ENCODE measurements at places on chromosomes 6 and 20. TPM values are rescaled to one million over a fixed set of nuclear protein-coding genes. Genes with fewer than 3 reads are reported as not detected.

Gene SYCP2L
- not detected for total RNA-seq

Gene BTN1A1
- not detected for total RNA-seq

Gene CBLN4
- not detected for total RNA-seq

Gene CLPSL1
- not detected for total RNA-seq

Gene SLC13A3
- total RNA-seq, result 2.2 TPM

All from smooth muscle cell of the pulmonary artery (primary cell).